Camera-type eye (tissue), 1 donor: ENCODE measurements at places on chromosomes 3 and 15. TPM values are rescaled to one million over a fixed set of nuclear protein-coding genes. Genes with fewer than 3 reads are reported as not detected.

Gene ATP13A4
- 14.6 TPM for total RNA-seq

Gene POU1F1
- not detected for total RNA-seq

Gene CACNA2D2
- 17.4 TPM for total RNA-seq

Gene REC114
- total RNA-seq: not detected

Gene PIGZ
- 7.8 TPM for total RNA-seq

Gene SAMMSON
- 1.2 TPM for total RNA-seq

Gene GOLGA6B
- total RNA-seq: not detected

Gene GOLGA6L7
- total RNA-seq: not detected

Gene ADPRH
- 3.4 TPM for total RNA-seq

Gene CPN2
- total RNA-seq: not detected

Gene FANCD2OS
- total RNA-seq: not detected

Gene CHRM5
- 6.8 TPM for total RNA-seq

Gene HIGD1A
- total RNA-seq: 116 TPM

Gene KBTBD13
- not detected for total RNA-seq

Gene IMPG2
- 221 TPM for total RNA-seq

Gene PATL2
- 0.49 TPM for total RNA-seq
